Neural progenitor cell (in vitro differentiated cells): ENCODE measurements at places on chromosomes 12 and 14. TPM values are rescaled to one million over a fixed set of nuclear protein-coding genes. Genes with fewer than 3 reads are reported as not detected.

DNA sequence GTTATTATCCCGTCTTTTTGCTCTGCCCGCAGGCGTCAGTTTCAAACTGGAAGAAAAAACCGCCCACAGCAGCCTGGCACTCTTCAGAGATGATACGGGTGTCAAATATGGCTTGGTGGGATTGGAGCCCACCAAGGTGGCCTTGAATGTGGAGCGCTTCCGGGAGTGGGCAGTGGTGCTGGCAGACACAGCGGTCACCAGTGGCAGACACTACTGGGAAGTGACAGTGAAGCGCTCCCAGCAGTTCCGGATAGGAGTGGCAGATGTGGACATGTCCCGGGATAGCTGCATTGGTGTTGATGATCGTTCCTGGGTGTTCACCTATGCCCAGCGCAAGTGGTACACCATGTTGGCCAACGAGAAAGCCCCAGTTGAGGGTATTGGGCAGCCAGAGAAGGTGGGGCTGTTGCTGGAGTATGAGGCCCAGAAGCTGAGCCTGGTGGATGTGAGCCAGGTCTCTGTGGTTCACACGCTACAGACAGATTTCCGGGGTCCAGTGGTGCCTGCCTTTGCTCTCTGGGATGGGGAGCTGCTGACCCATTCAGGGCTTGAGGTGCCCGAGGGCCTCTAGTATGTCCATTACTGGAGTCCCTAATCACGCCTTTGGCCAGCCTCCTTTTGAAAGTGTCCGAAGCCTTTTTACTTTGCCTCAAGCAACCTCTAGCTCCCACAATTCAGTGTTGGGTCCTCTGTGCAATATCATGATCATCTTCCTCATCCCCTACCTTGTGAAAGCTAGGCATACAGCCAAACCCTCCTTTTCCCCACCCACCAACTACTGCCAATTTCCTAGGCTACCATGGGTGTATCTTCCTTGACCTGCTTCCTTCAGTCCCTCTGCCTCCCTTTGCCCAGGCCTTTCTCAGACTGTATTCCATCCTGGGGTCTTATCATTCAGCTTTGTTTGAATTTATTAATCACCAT lies 891 bp downstream of the SPRYD4 start:
- DNase-seq = no peak

DNA sequence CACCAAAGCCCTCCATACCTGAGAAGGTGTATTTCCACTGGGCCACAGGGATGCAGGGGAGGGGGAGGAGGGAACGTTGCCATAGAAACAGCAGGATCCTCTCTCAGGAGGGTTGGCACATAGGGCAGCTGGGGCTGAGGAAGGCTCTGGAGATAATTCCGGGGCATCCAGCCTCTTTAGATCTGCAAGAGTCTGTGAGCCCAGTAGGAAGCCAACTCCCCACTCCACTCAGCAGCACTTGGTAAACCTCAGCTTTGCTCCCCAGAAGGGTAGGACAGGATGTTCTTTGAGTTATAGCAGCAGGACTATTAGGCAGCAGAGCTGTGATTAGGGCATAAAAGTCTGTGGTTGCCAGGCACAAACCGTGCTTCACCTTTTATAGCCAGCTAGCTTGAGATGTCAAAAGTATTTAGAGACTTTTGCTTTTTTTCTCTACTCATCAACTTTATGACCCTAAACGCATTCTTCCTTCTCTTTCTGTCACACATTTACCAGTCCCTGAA lies 7.8 kb upstream of the PLEKHG3 start:
- no peak for DNase-seq

- DNase-seq = peak; percentile 18
Observed at GRCh38 chr12:74408601-74409166, 129.0 kb upstream of the ATXN7L3B start.

DNA sequence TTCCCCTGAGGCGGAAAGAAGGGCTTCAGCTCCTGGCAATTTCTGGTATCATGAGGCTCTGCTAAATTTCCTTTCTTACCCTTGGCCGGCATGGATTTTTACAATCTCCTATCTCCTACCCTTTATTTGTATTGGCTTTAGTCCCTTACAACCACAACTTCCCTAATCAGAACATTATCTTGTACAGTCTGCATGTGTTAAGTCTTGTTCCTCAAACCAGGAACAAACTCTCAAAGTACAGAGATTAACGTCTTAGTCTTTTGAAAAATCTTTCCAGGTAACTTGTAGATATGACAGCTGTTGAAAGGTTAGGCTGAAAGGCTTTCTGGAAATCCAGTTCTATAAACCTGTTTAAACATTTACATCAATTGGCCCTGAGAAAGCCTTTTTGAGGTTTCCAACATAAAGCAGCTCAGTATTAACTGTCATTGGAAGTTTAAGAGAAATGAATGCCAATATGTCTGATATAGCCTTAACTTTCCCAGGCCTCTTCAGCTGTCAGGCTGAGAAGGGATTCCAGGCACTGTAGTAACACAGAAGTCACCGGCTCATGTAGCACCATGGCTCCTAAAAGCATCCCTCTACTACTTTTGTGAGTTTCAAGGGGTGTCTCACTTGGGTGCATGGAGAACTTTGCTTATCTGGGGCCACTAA lies 360.5 kb downstream of the FUT8 start:
- DNase-seq = no peak

The TOMM20L gene
- not detected in 2 replicates for total RNA-seq

DNA sequence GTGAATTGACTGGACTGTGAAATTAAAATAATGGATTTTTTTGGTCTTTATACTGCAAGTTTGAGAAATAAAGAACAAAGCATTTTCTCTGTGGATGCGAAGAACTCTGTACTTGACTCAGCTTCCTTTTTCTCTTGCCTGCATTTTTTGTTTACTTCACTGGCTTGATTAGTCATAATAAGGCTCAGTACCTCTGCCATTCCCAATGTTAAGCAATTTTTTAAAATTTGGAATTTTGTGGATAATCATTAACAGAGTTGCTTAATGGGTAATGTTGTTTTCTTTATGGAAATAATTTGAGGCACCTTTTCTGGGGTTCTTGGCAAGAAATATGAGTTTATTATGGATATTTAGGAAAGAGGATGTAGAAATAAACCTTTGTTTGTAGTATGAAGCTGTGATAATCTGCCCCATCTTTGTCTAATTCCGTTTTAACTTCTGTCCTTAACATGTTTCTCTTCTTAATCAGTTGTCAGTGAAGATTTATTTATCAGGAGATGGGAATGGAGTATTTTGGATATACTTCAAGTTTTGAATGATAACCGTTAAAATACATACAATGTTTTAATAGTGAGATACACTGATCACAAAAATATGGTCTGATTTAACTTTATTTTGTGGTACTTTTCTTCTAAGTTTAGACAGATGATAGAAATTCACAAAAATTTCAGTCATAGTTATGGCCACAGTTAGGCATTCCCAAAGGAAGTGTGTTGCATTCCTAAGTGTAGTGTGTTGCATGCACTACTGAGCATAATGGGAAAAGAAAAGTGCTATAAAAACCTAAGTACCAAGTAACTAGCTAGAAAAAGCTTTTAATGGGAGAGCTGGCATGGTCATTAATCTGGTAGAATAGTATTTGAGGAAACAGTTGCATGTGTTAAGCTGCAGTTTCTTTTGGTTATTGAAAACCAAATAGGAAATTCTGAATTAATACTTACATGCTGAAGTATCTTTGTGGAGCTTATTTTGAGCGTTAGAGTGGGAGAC lies 27.7 kb downstream of the WNK1 start:
- no peak for DNase-seq

- no peak for DNase-seq
Observed at GRCh38 chr14:51294951-51295525, 55.0 kb downstream of the TMX1 start.

The INHBE gene
- total RNA-seq = 2.6 TPM in 1 of 2 replicates, not detected in the other

GRCh38 chr12:65171870-65172269 lies 2.5 kb downstream of the LEMD3 start:
- no peak for DNase-seq

DNA sequence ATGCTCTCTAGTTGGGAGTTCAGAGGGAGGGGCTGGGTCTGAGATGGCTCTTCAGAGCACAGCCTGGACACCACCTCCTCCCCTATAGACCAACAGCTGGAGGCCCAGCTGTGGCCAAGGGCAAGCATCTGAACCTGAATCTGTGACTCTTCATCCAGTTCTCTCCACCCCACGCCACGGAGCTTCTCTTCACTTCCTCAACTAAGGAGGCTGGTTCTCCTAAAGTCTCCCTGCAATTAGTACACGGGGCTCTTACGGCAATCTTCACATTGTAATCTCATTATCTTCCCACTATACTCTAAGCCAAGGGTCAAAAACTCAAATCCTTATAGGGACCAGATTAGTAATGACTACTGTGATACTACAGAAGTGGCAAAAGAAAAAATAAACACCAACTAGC lies 9.8 kb downstream of the NRDE2 start:
- no peak for DNase-seq

GRCh38 chr12:123075087-123075645 lies 75.7 kb downstream of the PITPNM2 start:
- no peak for DNase-seq

- DNase-seq = peak; percentile 76
Observed at GRCh38 chr12:31238764-31239387, 87.1 kb downstream of the SINHCAF start.

- no peak for DNase-seq
Observed at GRCh38 chr12:29086325-29087271, 62.5 kb upstream of the FAR2 start.

The FERMT2 gene
- 114 and 166 TPM in 2 replicates for total RNA-seq

The LRTM2 gene
- 0.09 TPM in 1 of 2 replicates, not detected in the other for total RNA-seq

DNA sequence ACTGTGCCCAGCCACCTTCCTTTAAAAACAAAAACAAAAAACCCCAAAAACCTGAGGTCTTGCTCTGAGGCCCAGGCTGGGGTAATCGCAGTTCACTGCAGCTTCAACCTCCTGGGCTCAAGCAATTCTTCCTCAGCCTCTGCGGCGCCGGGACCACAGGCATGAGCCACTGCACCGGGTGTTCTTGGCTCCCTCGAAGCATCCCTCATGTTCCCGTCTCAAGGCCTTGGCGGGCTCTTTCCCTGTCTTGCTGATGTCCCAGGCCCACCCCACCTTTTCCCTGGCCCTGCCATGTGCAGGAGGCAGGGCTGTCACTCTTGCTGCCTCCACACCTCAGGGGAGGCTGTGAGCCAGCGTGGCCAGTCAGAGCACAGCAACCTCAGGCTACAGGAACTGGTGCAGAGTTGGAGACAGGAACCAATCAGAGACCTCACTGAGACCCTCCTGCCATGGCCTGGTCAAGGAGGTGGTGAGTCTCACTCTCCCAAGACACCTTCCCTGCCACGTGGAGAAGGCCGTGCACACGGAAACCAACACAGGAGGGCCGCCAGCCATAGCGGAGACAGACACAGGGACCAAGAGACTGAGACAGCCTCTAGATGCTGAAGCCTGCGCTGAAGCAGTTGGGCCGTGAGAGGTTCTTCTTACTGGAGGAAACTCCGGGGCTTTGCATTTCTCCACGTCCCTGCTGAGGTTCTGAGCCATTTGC lies 6.0 kb upstream of the AMN start:
- no peak for DNase-seq

DNA sequence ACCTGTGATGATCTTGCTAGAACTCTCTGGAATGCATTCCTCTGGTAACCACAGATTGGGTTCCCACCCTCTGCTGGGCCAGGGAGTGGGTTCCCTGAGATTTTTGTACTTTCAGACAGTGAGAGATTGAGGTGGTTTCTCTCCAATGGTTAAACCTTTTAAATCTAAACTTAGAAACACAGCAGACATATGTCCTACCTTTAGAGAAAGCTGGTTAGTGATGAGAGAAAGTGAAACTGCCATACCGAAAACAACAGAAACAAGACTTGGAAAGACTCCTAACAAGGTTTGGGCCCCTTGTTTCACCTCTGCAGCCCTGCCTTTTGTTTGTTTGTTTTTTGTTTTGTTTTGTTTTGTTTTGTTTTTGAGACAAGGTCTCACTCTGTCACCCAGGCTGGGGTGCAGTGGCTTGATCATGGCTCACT lies 9.7 kb upstream of the SGPP1 start:
- DNase-seq = no peak

The DPPA3 gene
- total RNA-seq = 0.13 and 0.25 TPM in 2 replicates

DNA sequence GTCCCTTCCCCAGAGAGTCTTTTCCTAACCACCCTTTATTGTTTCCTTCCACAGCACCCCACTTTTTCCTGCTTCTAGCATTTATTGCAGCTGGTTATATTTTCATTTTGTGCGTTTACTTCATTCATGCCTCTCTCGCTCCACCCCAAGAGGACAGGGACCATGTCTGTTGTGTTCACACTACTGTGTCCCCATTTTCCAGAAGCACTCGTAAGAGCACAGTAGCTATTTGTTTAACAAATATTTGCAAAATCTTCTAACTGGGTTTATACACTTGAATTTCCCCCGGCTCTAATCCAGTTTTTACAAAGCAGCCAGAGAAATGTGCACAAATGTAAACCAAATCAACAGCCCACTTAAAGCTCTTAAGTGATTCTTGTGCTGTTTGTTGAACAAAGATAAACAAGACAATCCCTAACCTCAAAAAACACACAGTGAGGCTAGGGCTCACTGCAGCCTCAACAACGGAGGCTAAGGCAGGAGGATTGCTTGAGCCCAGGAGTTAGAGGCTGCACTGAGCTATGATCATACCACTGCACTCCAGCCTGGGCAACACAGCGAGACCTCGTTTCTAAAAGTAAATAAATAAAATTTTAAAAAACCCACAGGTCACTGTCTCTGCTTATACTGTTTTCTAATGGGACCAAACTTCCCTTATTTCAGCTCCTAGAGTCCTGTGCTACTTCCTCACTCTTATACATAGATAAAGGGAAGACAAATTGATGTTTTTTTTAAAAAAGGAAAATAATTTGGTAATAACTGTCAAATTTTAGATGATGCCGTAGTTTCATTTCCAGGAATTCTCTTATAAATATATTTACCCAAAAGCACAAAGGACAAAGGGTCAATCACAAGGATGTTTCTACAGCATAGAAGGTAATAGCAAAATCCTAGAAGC lies 6.6 kb upstream of the ABCD4 start:
- no peak for DNase-seq

The STXBP6 gene
- total RNA-seq = 5.9 and 11.0 TPM in 2 replicates

The TMEM52B gene
- not detected in 2 replicates for total RNA-seq

The PPP1R13B gene
- 2.4 and 2.5 TPM in 2 replicates for total RNA-seq

DNA sequence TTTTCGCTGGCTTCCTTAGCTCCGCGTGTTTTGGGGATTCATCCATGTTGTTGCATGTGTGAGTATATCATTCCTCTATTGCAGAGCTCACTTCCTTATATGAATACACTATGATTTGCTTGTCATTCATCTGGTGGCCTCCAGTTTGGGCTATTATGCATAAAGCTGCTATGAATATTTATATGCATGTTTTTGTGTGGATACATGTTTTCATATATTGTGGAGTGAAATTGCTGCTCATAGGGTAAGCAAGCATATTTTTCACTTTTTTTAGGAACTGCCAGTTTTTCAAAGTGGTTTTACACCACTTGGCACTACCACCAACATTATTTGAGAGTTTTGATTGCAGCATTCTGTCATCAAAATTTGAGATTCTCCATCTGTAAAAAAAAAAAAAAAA lies 190.0 kb downstream of the TMEM132C start:
- DNase-seq = no peak

The EMP1 gene
- 0.43 TPM in 1 of 2 replicates, not detected in the other for total RNA-seq

DNA sequence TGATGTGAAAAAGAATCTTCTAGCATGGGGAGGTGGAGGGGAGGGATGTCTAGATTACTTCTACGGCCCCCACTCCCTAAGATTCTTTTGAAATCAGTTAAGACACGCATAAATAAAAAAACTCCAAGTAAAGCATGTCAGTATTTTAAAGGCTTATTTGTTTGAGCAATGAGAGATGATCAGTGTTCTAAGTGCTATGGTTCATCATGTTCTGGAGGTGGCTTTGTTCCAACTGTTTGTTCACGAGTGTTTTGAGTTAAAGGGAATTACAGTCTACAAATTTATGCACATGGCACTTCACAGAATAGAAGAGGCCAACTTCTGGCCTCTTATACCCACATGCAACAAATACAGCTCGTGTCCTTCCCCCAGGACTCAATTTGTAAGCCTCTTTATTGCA lies 394.9 kb downstream of the RAD51B start:
- DNase-seq = no peak

The BRF1 gene
- total RNA-seq = 16.9 and 40.5 TPM in 2 replicates
